GM18507 (cell line): ENCODE measurements at places on chromosomes 12 and 14.

DNA sequence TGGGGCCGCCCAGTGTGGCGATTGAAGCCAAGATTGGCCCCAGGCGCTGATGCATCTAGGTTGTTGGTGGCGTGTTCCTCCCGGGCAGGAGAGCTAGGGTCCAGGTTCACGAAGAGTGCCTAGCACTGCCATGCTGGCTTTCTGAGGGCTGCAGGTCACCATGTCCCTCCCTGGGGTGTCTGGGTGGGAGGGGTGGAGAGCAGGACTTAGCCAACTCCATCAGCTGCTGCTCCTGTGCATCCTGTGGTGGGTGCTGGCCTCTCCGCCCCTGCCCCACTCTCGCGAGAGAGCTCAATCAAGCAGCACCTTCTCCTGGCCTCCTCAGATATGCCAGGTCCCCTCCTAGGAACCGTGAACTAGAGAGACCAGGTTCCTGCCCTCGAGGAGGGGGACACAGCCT is 1.8 kb downstream of the TRMT61A start:
- no peak for DNase-seq

DNA sequence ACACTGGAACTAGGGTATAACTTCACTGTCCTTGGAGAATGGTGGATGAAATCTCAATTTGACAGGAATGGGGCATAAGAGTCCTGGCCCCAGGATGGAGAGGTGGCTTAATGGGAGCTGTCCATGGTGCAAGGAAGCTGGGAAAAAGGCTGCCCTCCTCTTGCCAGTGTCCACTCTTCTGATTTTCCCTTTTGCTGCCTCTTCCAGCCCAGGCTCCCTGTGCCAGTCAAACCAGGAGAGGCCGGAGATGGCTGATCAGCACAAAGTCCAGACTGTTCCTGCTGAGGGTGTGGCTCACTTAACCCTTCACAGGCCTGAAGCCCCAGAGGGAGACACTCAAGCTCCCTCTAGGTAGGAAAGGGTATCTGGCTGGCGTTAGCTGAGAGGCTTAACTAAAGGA is at the start of gene MYO1A:
MYO1A (minus strand) TSS at position 240 of the 400 bp plus-strand sequence. CDS start 1,806 bp downstream, outside the sequence.
- DNase-seq: no peak

GRCh38 chr12:12837025-12837812 is 24.1 kb downstream of the DDX47 start:
- DNase-seq: peak; percentile 25

GRCh38 chr14:67620217-67620785 is 581 bp downstream of the ARG2 start:
- DNase-seq: no peak

DNA sequence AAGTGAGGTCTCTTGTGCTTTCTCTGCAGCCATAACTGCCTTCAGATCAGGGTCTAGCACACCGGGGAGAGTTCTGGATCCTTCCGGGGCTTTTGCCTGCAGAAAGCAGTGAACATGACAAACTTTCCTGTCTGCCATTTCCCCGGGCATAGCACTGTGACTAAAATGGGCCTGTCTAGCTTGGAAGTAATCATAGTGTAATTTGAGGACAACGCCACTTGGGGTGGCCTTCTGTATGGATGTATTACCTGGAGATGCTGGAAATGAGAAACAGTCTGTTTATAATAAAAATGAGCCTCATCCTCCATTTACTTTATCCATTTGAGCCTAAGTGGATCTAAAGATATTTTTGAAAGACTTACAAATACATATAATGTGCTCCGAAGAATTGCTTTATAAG is 453.7 kb downstream of the VRK1 start:
- no peak for DNase-seq

GRCh38 chr12:51439330-51439729 is 14.7 kb downstream of the SLC4A8 start:
- DNase-seq: no peak

DNA sequence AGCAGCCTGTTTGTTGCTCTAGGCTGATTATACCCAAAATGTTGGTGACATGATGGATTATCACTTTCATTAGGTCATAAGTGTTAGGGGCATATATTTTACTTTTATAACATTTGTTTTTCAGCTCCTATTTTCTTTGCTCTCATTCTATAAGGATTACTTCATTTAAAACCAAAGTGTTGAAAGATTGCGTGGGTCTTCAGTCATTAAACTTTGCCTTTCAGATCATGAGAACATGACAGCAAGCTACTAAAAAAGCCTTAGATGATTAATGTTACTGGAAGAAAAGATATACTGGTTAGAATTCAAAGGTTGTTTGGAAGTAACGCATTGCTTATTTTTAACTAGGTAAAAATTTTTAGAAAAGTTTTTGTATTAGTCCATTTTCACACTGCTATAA is 156.8 kb downstream of the ERC1 start:
- no peak for DNase-seq

- DNase-seq: no peak
Measured at GRCh38 chr12:101954676-101955075, 77.3 kb downstream of the DRAM1 start.

DNA sequence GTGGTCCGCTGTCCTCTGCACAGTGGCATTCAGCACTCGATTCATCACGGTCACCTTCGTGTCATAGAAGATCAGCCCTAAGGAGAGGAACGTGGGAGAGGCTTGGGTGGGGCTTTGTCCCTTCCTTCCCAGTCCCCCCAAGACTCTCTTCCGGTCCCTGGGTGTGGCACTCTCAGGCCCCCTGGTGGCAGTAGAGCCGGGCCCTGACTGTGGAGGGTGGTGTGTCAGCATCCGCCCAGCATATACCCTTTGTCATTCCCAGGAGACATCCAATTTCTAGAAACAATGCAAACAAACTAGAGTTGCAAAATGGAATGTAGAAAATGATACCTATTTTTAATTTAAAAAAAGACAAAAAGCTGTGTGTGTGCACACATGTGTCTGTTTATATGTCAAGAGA is 45.0 kb downstream of the TRAFD1 start:
- no peak for DNase-seq

GRCh38 chr14:24366413-24366720 is 1.6 kb upstream of the NFATC4 start:
- DNase-seq: no peak

- DNase-seq: no peak
Measured at GRCh38 chr12:119385659-119386058, 51.1 kb downstream of the CCDC60 start.

- DNase-seq: no peak
Measured at GRCh38 chr14:76775695-76776427, 14.6 kb downstream of the VASH1 start.

DNA sequence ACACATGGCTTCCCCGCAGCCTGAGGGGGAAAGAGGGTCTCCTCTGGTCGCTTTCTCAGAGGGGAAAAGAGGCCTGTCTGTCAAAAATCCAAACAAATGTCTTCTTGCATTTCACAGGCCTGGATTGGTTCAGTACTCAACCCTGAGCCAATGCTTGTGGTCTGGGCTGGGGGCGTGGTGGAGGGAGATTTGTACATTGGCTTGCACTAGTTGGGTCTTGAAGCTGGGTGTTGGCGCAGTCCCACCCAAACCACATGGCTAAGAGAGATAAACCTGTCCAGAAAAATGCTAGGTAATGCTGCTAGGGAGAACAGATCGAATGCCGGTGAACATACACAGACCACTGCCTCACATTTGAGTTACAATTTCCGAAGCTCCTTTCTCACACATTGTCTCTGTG is 461.6 kb downstream of the MED13L start:
- no peak for DNase-seq

GRCh38 chr14:69268223-69268622 is 8.3 kb downstream of the GALNT16 start:
- no peak for DNase-seq

DNA sequence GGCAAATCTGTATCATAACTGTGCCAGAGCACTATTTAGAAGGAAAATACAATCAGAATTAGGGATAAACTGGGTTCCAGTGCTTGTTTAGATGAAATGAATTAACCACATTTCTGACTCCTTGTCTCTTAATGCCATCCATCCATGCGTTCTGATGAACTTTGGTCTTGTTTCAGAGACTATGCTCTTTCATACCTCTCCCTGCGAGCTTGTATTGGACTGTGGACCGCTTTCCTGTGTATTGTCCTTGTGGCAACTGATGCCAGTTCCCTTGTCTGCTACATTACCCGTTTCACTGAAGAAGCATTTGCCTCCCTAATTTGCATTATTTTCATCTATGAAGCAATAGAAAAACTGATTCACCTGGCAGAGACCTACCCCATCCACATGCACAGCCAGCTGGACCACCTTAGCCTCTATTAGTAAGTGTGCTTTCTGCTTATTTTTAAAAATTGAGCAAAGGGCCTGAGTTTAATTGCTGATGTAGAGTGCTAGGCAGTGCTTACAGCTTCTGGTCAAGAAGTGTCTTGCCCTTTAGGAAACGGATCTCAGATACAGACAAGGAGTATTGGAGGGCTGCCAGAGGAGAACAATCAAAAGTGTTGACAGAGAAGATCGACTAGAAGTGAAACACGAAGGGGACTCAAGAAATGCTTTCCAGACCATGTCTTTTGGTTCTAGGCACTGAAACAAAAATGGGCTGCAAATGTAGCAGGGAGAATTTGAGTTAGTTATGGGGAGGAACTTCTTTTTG is 46.7 kb downstream of the SLC4A8 start:
- DNase-seq: no peak

- no peak for DNase-seq
Measured at GRCh38 chr12:25746131-25746530, 193.0 kb upstream of the LMNTD1 start.

- no peak for DNase-seq
Measured at GRCh38 chr14:68621400-68622365, 171.2 kb downstream of the ZFP36L1 start.

- DNase-seq: no peak
Measured at GRCh38 chr12:10701131-10701681, 21.9 kb downstream of the YBX3 start.

- DNase-seq: no peak
Measured at GRCh38 chr14:57512220-57512619, 18.6 kb upstream of the CCDC198 start.

DNA sequence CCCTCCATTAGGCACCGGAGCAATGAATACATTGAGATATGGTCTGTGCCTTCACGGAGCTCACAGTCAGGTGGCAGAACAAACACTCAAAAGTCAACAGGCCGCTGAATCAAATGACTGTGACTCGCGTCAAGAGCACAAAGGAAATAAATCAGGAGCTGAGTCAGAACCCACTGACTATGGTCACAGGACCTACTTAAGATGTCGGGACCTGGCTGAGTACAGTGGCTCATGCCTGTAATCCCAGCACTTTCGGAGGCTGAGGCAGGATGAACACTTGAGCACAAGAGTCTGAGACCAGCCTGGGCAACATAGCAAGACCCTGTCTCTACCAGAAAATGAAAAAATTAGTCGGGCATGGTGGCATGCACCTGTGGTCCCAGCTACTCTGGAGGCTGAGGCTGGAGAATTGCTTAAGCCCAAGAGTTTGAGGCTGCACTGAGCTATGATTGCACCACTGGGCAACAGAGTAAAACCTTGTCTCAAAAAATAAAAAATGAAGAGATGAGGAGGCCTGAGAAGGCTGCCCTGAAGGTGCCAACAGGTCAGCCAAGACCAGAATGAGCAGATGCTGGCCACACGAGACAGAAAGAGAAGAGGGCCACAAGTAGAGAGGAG is 19.9 kb downstream of the TMEM233 start:
- DNase-seq: no peak

DNA sequence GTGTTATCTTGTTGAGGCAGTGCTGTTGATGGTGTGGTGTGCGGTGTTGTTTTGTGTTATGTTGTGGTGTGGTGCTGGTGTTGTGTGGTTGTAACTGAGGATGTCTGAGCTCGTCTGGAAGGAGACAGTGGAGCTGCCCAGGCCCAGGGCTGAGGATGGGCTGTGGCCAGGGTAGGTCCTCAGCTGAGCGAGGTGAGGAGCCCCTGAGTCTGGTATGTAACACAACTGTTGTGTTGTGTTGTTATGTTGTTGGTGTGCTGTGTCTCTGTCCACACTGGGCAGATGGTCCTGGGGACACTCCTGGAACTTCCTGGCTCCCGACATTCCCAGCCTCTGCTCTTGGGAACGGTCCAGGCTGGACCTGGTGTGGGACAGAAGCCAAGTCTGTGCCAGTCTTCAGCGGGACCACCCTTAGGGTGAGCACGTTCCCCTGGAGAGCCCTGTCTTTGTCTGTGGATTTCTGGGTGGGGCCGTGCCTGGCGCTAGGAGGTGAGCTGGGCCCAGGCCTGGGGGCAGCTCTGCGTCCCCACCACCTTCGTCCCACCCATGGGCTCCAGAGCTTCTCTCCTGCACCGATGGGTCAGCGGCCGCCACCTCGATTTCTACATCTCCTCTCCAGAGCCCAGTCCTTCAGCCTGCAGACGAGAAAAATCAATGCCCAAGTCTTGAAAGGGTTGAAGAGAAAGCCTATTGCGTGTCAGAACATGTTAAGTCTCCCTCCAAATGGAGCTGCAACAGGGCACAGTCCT is 27.4 kb upstream of the SFSWAP start:
- DNase-seq: no peak

DNA sequence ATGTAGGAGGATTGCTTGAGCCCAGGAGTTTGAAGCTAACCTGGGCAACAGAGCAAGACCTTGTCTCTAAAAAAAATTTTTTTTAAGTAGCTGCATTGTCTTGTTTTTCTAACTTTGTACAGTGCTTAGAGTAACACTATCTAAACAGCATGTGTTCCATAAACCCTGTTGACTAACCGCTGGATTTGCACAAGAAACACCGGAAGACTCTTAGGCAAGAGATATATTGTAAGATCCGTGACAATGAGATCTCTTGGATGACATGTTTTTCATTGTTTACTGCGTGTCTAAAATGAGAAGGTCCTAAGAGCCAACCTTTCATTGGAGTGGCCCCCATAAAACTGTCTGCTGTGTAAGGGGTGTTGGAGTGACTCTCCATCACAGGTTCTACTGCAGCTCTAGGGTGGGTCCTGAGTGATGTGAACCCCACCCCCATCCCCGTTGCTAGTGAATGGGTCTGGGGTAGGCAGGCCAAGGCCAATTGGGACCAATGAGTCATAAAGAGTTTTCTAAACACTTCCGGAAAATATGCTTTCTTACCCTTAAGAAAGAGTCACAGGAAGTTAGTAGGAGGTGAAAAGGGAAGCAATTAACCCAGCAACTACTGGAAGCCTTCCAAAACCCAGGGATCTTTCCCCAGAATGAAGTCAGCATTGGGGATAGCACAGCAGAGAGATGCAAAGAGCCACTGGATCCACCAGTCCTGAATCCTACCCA is 24.3 kb upstream of the PCNX1 start:
- no peak for DNase-seq

- DNase-seq: no peak
Measured at GRCh38 chr12:6285532-6286306, 24.8 kb upstream of the PLEKHG6 start.

GRCh38 chr14:64324461-64324860 is 30.3 kb upstream of the ESR2 start:
- DNase-seq: no peak
